Central memory CD8-positive, alpha-beta T cell (primary cell): ENCODE measurements at places on chromosomes 6 and 20.
A peak's percentile ranks its signal among the peaks of the same experiment; 100 is the strongest.

DNA sequence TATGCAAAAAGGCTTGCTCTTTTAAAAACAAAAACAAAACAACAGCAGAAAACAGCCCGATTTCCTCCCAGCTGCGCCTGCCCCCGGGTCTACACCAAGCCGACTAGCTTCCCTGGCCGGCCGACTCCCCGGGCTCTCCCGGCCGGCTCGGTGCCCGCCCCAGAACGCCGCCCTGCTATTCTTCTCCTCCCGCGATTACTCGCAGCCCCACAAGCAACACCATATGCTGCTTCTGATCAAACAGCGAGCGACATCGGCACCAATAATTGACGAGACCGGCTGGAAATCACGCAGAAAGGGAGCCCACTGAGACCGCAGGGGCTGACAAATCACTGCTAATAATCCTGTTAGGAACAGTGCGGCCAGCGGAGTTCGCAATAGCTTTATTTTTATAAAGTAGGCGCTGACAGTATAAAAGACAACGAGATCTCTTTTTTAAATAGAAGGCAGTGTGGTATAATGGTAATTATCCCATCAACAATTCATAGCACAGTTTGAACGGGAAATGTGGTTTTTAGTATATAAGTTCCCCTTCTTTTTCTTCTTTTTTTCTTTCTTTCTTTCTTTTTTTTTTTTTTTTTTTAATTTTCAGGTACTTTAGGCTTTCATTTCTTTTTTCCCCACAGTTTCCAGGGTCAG lies 3.3 kb downstream of the SIM1 start:
- H3K27me3 ChIP-seq: no peaks in the 10 kb centered on the region
- H3K27ac ChIP-seq: no peak overlapping the region

- H3K4me3 ChIP-seq: no peak overlapping the region
- H3K27me3 ChIP-seq: peaks cover 9% of the 10 kb centered on the region
- no peak for DNase-seq
- no peaks in the 10 kb centered on the region for H3K4me1 ChIP-seq
- H3K27ac ChIP-seq: no peak overlapping the region
- no peaks in the 10 kb centered on the region for H3K36me3 ChIP-seq
Measured at GRCh38 chr6:12733876-12734275, 17.3 kb downstream of the PHACTR1 start.

- no peaks in the 10 kb centered on the region for H3K36me3 ChIP-seq
- no peaks in the 10 kb centered on the region for H3K4me1 ChIP-seq
- no peak for DNase-seq
- H3K27me3 ChIP-seq: peaks cover 31% of the 10 kb centered on the region
- H3K27ac ChIP-seq: no peak overlapping the region
Measured at GRCh38 chr6:134070271-134070670, 17.8 kb upstream of the SLC2A12 start.

DNA sequence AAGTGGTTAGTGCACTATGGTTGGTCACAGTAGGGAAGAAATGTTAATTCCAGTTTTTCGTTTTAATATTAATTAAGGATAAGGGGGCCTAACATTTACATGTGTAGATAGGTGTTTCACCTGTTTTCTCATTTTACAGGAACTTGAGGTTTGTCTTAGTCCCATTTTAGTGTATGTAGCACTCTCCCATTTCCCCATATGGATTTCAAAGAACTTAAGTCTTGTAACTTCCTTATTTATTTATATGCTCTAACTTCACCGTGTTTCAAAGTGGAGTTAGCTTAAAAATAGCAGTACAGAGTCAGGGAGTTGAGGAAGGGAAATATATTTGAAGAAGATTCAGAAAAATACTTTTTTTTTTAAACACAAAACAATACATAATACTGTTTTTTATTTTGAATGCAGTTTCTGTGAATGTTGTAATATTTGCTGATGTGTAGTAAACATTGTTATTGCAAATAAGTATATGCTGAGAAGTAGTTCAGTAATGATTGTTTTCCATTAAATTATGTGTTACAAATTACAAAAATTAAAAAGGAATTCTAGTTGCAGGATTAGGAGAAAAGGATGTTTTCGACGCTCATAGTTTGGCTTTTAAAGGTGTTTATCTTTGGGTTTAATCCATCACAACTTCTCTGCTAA lies 3.5 kb downstream of the SCAF8 start:
- H3K27ac ChIP-seq: no peak overlapping the region
- H3K27me3 ChIP-seq: no peaks in the 10 kb centered on the region
- peak overlapping the region; percentile 21 for H3K4me3 ChIP-seq
- H3K4me1 ChIP-seq: peaks cover 47% of the 10 kb centered on the region
- no peak for DNase-seq

DNA sequence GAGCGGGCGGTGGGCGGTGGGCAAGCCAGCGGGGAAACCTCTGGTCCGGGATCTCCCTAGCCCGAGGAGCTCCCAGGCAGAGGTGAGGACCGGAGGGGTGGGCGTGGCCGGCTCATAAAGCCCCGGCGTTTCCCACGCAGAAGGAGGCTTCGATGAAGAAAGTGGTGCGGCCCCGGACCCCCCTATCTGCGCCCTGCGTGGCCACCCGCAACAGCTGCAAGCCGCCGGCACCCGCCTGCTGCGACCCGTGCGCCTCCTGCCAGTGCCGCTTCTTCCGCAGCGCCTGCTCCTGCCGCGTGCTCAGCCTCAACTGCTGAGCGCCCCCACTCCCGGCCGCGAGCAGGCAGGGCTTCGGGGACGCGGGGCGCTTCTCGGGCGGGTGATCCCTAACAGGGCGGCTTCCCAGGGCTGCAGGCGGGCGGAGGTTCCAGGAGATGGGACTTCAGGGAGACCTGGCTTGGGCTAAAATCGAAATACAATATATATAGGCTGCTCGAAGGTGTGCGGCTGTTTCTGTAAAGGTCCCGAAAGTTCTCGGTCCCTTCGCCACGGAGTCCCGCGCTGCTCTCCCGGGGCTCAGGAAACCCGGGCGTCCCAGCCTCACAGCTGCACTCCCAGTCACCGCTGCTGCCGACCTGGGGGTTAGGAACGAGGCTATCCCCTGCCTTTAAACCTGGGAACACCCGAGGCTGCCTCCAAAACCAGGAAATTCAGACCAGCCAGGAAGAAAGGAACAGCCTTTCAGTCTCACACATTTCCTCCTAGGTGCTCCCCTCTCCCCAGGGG lies 27.8 kb downstream of the ASIP start:
- peaks cover 15% of the 10 kb centered on the region for H3K27me3 ChIP-seq
- no peak overlapping the region for H3K27ac ChIP-seq
- H3K4me3 ChIP-seq: peak overlapping the region; percentile 65
- H3K36me3 ChIP-seq: peaks cover 5% of the 10 kb centered on the region

DNA sequence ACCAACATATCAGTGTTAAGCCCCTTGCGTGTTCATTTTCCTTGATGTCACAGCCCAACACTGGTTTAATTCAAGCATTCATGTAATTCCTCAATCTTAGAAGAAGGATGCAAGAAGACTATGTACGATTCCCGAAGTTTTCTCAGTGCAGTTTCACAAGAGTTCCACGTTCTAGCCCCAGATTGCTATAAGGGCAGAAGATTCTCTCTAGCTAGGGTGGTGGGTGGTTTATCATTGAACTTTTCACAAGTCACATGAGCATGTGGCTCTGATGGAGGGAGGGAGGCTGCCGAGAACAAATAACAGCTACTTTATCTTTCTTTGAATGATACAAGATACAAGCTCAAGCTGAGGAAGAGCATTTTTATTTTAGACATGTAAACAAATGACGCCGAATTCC lies 71.9 kb upstream of the NHSL1 start:
- H3K36me3 ChIP-seq: no peaks in the 10 kb centered on the region
- H3K27ac ChIP-seq: no peak overlapping the region
- H3K27me3 ChIP-seq: no peaks in the 10 kb centered on the region
- no peak for DNase-seq

DNA sequence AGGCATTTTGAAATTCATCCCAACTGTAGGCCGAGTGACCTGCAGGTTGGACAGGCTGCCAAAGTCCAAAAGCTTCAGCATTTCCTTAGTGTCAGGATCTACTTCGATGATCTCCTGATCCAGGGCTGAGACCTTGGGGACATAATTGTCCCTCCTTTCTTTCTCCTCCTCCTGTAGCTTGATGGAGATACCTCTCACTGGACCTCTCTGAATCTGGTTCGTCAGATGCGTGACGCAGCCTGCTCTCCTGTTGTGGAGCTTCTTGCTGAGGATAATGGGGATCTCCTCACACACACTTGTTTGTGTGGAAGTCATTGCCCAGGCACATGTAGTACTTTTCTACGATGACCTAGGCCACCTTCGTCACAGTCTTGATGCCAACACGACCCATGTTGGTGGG lies 1.5 kb upstream of the MAS1L start:
- no peaks in the 10 kb centered on the region for H3K4me1 ChIP-seq
- no peak for DNase-seq
- H3K36me3 ChIP-seq: no peaks in the 10 kb centered on the region
- H3K4me3 ChIP-seq: no peak overlapping the region

- H3K27me3 ChIP-seq: no peaks in the 10 kb centered on the region
- no peaks in the 10 kb centered on the region for H3K4me1 ChIP-seq
- H3K36me3 ChIP-seq: no peaks in the 10 kb centered on the region
- no peak overlapping the region for H3K27ac ChIP-seq
Measured at GRCh38 chr20:61886721-61887595, 178.7 kb downstream of the TAF4 start.

DNA sequence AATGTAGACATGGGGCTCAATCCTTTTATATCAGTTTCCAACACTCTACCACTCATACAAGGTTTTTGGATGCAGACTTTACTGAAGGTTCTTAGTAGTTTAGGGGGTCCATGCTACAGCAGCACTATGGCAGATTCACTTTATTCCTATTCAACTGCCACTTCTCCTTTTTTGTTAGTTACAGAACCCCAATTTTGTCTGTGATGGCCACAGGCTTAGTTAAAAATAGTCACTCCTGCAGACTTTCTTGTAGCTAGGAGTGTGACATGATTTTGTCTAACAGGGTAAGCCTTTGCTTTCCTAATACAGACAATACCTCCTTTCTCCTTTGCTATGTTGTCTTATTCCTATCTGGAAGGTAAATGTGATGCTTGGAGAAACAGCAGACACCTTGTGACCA lies 90.0 kb upstream of the SLC24A3 start:
- no peak for DNase-seq
- H3K27me3 ChIP-seq: no peaks in the 10 kb centered on the region
- H3K4me1 ChIP-seq: no peaks in the 10 kb centered on the region
- no peak overlapping the region for H3K27ac ChIP-seq

GRCh38 chr6:116329156-116329555 lies 41.6 kb upstream of the DSE start:
- H3K27ac ChIP-seq: no peak overlapping the region
- H3K4me3 ChIP-seq: no peak overlapping the region
- H3K27me3 ChIP-seq: no peaks in the 10 kb centered on the region
- H3K36me3 ChIP-seq: no peaks in the 10 kb centered on the region
- no peak for DNase-seq

GRCh38 chr6:134211297-134211696 lies 106.6 kb downstream of the SGK1 start:
- no peak overlapping the region for H3K4me3 ChIP-seq
- H3K4me1 ChIP-seq: peaks cover under 1% of the 10 kb centered on the region
- no peak for DNase-seq
- no peaks in the 10 kb centered on the region for H3K27me3 ChIP-seq
- H3K36me3 ChIP-seq: no peaks in the 10 kb centered on the region
- H3K27ac ChIP-seq: no peak overlapping the region

- no peaks in the 10 kb centered on the region for H3K36me3 ChIP-seq
- H3K27me3 ChIP-seq: no peaks in the 10 kb centered on the region
- H3K27ac ChIP-seq: no peak overlapping the region
- DNase-seq: no peak
Measured at GRCh38 chr6:36049582-36049981, 22.0 kb downstream of the MAPK14 start.

DNA sequence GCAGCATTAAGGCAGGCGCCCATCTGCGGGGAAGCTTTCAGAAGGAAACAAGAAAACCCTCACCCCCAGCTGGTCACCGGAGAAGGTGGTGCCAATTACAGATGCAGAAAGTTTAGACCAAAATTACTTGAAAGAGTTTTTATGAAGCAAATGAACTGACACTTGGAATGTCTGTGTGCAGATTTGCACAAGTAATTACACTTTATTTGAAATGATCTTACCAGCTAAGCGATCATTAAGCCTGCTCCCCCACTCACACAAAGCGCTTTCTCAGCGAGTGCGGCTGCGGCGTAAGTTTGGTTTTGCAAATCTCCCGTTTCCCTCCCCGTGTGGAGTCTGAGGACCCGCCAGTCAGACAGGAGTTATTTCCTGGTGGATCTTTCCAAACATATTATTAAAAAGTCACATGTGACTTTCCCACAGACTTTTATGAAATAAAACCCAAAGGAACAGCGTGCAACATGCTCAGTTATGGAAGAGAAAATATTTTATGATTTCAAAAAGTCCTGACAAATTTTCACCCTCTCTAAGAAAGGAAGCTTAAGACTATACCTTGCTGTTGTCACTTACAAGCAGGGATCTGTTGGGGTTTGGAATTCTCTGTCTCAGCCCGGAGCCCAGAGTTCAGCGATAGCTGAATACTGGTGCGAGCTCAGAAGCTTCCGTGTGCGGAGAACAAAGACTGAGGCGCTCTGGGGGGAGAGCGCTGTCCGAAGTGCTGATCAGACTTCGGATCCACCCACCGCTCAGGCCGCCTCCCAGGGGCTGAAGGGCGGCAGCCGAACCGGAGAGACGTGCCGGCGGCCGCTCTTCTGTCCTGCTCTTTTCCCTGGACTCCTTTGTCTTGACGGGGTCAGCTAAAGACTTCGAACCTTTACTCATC lies 2.7 kb upstream of the MYT1 start:
- H3K27me3 ChIP-seq: peaks cover 78% of the 10 kb centered on the region
- no peaks in the 10 kb centered on the region for H3K36me3 ChIP-seq
- no peak overlapping the region for H3K27ac ChIP-seq
- peaks cover 4% of the 10 kb centered on the region for H3K4me1 ChIP-seq
- no peak for DNase-seq

GRCh38 chr6:113837170-113837569 lies 20.0 kb upstream of the MARCKS start:
- no peaks in the 10 kb centered on the region for H3K4me1 ChIP-seq
- peaks cover 10% of the 10 kb centered on the region for H3K27me3 ChIP-seq
- DNase-seq: no peak
- H3K27ac ChIP-seq: no peak overlapping the region

GRCh38 chr6:21590346-21590745 lies 3.2 kb upstream of the SOX4 start:
- peaks cover 23% of the 10 kb centered on the region for H3K4me1 ChIP-seq
- H3K27ac ChIP-seq: no peak overlapping the region
- peaks cover 2% of the 10 kb centered on the region for H3K36me3 ChIP-seq
- no peak overlapping the region for H3K4me3 ChIP-seq
- H3K27me3 ChIP-seq: peaks cover 33% of the 10 kb centered on the region
